ENCODE measurements at places on chromosomes 1 and 21.
A peak's percentile ranks its signal among the peaks of the same experiment; 100 is the strongest.

DNA sequence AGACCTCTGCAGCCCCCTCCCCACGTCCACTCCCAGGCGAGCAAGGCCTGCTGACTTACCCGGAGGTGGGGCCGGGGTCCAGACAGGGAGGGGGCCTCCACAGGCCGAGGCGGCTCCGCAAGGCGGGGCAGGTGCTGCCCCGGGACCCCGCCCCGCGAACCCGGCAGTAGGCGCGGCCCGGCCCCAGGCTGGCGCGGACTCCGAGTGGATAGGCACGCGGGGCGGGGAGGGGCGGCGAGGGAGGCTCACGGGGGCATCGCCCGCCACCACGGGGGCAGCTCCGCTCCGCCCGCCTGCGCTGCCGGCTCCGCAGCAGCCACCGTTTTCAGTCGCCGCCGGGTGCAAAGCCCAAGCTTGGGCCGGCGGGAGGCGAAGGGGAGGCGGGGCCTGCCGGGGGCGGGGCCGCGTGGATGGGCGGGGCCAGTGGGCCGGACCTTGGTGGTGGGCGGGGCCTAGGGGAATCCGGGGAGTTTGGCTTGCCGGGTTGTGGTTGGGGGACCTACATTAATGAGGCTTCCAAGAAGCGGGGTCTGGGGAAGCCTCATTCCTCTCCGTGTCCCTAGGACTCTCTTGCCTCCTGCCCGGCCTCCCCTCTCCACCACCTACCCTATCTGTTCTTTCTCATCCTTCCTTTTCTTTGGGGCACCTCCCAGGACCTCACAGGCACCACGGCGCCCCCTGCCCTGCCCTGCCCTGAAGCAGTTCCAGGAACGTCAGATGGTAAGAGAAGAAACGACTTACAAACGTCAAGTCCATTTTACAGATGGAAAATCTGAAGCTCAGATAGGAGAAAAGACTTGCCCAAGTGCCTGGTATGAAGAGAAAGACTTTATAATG, at the start of gene RIMS3:
Gene RIMS3 (minus strand): TSS at position 348 of the 837 bp plus-strand sequence. CDS start 23,757 bp downstream, outside the sequence.
- peak; percentile 71 for DNase-seq

DNA sequence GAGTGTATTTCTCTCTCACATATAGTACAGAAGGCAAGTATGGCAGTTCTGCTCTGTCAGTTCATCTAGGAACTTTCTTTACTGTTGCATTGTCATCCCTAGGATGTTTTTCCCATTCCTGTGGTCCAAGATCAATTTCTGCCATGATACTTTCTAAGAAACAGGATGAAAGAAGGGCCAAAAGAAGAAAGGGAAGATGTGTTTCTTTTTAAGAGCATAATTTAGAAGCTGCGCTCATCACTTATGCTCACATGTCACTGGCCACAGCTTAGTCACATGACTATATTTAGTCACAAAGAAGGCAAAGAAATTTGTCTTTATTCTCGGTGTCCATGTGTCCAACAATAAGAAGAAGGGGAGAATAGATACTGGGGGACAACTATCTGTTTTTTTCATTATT, 7.0 kb upstream of the MAST2 start:
- DNase-seq = no peak

DNA sequence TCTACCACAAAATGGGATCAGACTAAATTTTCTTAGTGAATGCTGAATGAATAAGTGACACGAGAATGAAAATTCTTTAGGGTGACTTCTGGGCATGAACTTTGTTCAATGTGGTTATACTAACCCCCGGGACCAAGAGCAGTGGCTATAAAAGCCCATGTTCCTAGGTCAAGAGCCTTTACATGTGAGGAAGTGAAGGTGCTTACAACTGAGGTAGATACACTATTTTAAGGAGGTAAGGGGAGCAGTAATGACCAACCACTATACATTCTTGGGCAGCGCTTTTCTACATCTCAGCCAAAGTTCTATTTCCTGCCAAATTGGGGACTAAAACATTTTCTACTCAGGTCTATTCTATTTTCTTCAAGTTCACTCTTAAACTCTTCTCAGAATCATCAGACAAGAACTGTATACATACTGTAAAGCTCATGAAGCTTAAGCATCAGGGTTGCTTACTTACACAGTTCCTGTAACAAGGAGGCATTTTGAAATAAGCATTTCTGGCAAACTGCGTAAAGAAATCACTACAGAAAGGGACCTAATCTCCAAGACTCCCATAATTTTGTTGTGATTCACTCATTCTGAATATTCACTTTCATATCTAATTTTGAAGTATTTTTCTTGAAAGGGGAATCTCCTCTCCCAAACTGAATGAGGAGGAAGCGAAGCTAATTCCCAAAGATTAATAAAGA, 8.5 kb upstream of the ARHGAP29 start:
- DNase-seq = no peak

GRCh38 chr1:169601096-169601881, 15.0 kb upstream of the F5 start:
- DNase-seq = no peak

DNA sequence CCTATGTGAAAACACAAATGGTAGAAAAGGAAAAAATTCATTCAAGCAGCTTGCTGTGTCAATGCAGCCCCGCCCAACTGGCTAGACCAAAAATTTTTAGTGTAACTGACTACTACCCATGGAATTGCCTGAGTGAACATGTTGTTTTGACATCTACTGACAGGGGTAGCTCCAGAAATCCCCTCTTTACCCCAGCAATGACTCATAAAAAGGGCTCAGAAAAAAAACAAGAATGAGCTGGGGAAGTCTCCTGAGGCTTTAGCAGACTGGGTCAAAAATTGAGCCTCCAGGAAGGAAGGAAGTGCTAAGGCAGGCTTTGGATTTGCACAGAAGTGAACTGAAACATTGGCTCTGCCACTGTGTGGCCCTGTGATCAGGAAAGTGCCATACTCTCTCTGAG, 24.4 kb upstream of the FGGY start:
- DNase-seq = no peak

DNA sequence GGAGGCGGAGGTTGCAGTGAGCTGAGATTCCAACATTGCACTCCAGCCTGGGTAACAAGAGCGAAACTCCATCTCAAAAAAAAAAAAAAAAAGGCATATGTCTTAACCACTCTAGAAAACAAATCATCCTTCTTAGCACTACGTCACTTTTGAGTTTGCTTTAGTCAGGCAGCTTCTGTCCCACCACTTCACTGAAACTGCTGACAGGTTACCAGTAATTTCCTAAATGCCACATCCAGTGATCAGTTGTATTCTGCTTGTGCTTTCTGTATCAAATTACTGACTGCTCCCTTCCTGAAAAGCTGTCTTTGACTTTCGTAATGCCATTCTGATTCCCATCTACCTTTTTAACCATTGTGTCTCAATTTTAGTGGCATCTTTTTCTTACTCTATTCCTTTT, 21.7 kb downstream of the RCOR3 start:
- no peak for DNase-seq

- DNase-seq = no peak
Measured at GRCh38 chr1:24096009-24096738, 15.8 kb downstream of the MYOM3 start.

- no peak for DNase-seq
Measured at GRCh38 chr1:223621312-223621734, 44.2 kb downstream of the CAPN8 start.

- DNase-seq = no peak
Measured at GRCh38 chr1:80926531-80926930, 874.2 kb upstream of the ADGRL2 start.

- no peak for DNase-seq
Measured at GRCh38 chr1:111236379-111236778, 8.9 kb downstream of the CHI3L2 start.

- no peak for DNase-seq
Measured at GRCh38 chr1:239382666-239383065, 3.7 kb upstream of the CHRM3 start.

DNA sequence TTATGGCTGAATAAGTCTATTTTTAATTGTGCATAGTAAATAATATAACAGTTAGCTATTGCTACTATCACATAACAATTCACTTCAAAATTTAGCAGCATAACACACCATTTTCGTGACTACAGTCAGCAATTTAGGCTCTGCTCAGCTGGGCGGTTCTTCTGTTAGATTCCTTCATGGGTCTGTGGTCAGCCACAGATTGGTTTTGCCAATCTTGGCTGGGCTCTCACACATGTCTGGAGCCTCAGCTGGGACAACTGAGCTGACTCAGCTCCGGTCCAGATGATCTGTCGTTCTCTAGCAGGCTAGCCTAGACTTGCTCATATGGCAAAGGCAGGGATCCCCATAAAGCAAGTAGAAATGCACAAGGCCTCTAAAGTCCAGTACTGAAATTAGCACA, 15.1 kb upstream of the CDC42BPA start:
- no peak for DNase-seq

DNA sequence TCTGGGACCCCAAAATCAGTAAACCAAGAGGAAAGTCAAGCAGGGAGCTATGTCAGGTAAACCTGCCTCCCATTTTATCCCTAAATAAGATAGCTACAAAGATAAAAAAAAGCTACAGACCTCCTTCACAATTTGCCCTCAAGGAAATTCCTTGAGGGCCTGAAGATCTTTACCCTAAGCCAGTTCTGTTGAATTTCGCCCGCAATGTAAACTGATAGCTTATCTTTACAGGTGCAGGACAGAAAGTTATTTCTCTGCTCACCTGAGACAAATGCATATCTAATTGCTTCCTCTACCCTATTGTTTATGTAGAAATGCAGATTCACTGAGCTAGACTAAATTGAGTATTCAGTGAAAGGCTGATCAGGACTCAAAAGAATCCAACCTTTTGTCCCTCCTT, 153.4 kb upstream of the CHRM3 start:
- no peak for DNase-seq

GRCh38 chr1:186843226-186843625, 14.5 kb downstream of the PLA2G4A start:
- DNase-seq = no peak

DNA sequence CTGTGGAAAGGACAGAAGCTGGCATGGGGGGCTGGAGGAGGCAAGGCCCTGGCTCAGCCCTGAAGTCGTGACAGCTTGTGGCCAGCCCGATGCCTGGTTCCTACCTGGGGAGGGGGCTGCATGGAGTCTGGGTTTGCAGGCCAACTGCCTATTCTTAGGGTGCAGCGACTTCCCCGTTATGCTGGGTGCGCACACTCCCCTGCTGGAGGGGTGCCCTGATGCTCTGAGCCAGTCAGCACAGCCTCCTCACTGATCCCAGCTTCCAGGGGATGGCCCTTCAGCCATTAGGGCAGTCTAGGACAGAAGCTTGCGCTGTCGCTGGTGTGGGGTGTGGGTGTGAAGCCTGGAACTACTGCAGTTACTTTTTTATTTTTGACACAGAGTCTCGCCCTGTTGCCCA, 30.0 kb upstream of the SLC19A1 start:
- no peak for DNase-seq

- DNase-seq = no peak
Measured at GRCh38 chr1:167076136-167076710, 14.0 kb downstream of the GPA33 start.

GRCh38 chr1:104163912-104164476, 414.3 kb downstream of the AMY1C start:
- no peak for DNase-seq
